Activated naive CD4-positive, alpha-beta T cell treated with anti-CD3 and anti-CD28 coated beads for 36 hours (primary cell): ENCODE measurements at places on chromosomes 1 and 21. TPM values are rescaled to one million over a fixed set of nuclear protein-coding genes. Genes with fewer than 3 reads are reported as not detected.

- no peak for DNase-seq
These were observed 13.0 kb upstream of the GPR137B start for GRCh38 chr1:236129306-236129705.

The VWA5B1 gene
- not detected for total RNA-seq

The LINGO4 gene
- total RNA-seq = not detected

The CFHR4 gene
- not detected for total RNA-seq

DNA sequence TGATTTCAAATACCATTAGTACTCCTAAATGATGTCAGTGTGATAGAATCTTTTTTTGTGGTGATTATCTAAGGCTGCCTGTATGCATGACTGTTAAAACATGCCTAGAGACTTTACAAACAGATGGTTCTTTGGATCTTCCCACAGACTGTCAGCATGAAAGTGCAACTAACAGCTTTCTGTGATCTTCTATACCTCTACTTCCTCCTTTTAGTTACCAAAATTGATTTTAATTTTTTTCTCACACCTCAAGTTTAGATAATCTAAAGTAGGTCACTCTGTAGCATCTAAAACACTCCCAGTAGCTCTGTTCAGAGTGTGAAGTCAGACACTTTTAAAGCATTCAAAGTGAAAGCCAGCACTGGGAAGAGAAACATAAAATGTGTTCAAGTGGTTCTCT is 534.5 kb downstream of the PTPRC start:
- peak; percentile 44 for DNase-seq

The WRAP73 gene
- total RNA-seq = 32.4 TPM

The OR6P1 gene
- not detected for total RNA-seq

GRCh38 chr21:37369307-37369854 is 2.8 kb downstream of the DYRK1A start:
- no peak for DNase-seq

DNA sequence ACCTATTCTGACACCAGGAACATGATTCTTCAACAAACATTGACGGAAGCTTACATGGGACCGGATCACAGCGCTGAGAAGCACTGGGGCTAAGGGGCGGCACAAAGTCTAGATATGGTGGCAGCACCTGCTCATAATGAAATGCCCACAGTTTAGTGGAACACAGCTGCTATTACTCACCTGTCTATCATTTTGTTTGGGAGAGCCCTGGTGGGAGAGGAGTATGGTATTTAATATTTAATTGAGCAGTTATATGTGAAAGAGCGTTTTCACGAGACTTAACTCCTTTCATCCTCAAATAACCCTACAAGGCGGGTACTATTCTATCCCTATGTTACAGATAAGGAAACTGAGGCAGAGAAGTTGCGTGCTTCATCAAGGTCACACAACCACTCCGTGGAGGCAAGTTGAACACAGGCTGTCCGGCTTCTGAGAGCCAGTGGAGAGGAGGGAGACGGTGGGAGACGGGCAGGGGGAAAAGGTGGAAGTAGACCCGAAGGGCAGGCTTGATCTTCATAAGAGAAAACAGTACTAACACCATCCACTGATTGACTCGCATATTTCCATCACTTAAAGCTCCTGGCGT is 790 bp upstream of the TSNAX start:
- DNase-seq = peak; percentile 14

GRCh38 chr1:235002706-235003300 is 125.8 kb downstream of the TOMM20 start:
- DNase-seq = no peak

DNA sequence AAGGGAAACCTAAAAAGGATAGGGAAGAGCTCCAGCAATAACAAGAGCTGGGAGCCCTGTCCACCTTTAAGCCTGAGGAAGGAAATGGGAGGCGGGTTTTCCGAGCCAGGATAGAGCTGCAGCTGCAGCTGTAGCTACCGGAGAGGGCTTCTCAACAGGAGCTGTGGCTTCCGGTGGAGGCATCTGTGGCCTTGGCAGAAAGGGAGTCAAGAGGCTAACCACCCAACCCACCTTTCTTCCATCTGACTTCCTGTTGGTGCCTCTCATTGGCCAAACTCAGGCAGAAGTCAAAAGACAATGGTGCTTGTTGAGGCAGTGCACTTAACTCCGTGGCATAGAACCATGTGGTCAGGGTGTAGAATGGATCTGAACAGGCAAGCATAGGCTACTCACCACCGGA is 313.1 kb upstream of the DAB1 start:
- no peak for DNase-seq

The A3GALT2 gene
- total RNA-seq = not detected

DNA sequence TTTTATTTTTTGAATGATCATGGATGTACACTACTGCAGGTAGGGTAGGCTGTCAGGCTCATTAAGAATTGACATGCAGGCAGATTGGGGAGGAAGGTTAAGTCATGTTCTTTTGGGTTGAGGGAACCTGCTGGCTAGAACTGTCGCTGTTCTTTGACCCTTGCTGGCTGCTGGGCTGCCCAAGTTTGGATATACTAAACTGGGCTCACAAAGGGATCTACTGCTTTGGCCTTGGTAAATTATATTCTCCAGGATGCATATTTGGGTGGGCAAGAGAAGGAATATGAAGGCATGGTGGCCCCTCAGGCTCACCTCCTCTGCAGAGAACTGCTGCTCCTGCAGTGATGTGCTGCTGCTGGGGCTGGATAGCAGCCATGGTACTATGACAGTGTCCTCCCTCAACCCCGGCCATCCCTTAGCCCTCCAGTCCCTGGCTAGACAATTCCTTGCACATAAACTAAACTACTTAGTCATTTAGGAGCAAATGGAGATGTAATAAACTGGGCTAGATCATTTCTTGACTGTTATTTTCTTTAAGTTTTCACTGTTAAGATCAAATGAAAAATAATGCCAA is 6.1 kb downstream of the ATP1A1 start:
- no peak for DNase-seq

- no peak for DNase-seq
These were observed 297.4 kb downstream of the ST6GALNAC3 start for GRCh38 chr1:76371941-76372340.

- DNase-seq = no peak
These were observed 97.0 kb downstream of the CASZ1 start for GRCh38 chr1:10699470-10699835.
